ENCODE measurements at places on chromosomes 5 and 9.
A peak's percentile ranks its signal among the peaks of the same experiment; 100 is the strongest.

DNA sequence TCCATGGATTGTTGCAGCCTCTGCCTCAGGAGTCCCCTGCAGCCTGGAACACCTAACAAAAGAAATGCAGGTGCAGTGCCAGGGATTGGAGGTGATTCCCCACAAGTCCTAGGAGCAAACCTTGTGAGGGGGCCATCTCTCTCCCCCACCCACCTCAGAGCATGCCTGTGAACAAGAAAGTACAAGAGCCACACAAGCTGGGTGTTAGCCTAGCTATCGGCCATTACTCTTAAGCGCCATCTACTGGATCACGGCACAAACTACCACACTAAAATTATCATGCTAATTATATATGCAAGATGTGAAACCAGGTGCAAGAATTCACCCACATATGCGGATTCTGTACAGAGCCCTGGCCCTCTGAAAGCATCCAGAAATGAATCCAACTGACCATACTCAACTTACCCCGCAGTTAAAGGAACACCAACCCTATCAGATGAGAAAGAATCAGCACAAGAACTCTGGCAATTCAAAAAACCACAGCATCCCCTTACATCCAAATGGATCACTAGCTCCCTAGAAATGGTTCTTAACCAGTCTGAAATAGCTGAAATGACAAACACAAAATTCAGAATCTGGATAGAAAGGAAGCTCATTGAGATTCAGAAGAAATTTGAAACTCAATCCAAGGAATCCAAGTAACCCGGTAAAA lies 16.5 kb upstream of the PRSS3 start:
- peak; percentile 42 for DNase-seq

- no peak for DNase-seq
These were observed 57.0 kb upstream of the LIFR start for GRCh38 chr5:38613490-38613889.

GRCh38 chr5:170584450-170585058 lies 80.7 kb downstream of the KCNIP1 start:
- DNase-seq = no peak

GRCh38 chr5:101838435-101838834 lies 457.6 kb downstream of the SLCO4C1 start:
- DNase-seq = no peak

- no peak for DNase-seq
These were observed 4.3 kb downstream of the FOXB2 start for GRCh38 chr9:77023726-77024125.

DNA sequence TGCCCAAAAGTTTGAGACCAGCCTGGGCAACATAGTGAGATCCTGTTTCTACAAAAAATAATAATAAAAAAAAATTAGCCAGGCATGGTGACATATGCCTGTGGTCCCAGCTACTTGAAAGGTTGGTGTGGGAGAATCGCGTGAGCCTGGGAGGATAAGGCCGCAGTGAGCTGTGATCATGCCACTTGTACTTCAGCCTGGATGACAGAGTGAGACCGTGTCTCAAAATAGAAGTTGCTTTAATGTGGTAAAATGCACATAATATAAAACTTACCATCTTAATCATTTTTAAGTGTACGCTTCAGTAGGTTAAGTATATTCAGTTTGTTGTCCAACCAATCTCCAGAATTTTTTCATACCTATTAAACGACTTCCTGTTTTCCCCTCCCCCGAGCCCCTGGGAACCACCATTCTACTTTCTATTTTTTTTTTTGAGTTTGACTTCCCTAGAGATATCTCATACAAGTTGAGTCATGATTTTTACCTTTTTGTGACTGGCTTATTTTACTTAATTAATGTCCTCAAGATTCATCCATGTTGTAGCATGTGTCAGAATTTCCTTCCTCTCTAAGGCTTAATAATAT lies 120.1 kb upstream of the POC5 start:
- no peak for DNase-seq

DNA sequence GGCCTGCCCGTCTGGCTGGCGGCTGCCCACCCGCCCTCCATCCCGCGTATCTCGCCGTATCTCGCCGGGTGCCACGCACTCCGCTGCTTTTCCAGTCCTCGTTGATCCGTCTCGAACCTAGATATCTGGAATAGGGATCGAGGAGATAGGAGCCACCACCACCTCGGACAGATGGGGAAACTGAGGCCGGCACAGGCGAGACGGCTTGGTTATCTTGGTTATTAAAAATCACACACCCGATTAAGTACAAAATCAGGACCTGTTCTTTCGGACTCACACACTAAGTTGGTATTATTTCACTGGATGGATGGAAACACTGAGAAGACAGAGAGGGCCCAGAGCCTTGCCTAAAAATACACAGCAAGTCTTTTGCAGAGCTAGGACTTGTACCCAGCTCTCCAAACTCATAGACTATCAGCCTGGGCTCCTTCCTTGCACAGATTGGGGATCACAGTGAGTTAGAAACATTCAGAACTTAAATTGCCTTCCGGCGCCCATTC lies 678 bp downstream of the SLC26A2 start:
- no peak for DNase-seq

DNA sequence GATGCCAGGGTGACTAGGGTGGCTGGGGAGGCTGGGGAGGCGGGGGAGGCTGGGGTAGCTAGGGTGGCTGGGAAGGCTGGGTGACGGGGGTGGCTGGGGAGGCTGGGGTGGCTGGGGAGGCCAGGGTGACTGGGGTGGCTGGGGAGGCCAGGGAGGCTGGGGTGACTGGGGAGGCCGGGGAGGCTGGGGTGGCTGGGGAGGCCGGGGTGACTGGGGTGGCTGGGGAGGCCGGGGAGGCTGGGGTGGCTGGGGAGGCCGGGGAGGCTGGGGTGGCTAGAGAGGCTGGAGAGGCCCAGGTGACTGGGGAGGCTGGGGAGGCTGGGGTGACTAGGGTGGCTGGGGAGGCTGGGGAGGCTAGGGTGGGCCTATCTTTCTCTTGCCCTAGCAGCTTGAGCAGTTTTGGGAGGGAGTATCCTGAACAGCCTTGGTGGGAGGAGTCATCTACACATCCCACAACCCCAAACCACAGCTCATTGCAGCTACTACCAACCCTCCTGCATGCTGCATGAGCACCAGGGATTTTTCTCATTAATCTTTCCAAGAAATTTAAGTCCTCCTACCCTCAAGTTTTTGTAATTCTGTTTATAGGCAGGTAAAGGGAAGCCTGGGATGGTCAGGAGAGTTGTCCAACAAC lies 203.2 kb upstream of the IRX1 start:
- DNase-seq = no peak

GRCh38 chr9:23669776-23670175 lies 156.3 kb downstream of the ELAVL2 start:
- DNase-seq = no peak

GRCh38 chr5:157454273-157454672 lies 5.7 kb upstream of the NIPAL4 start:
- DNase-seq = no peak

- DNase-seq = no peak
These were observed 79.2 kb downstream of the DOCK2 start for GRCh38 chr5:169716287-169716686.

DNA sequence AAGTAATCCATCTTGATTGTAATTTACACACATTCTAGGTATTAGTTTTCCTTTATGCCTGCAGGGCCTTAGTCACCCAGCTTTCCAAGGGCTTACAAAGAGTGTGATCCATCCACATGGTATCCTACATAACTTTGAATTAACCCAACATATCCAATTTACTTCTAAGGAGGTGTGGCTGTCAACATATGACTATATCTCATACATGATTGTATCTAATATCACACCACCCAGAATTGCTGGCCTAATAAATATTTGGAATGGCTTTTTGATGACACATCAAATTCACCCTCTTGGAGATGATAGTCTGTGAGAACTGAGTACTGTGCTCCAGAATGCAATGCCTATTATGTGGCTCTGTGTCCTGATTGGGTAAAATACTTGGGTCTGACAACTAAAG lies 363.3 kb upstream of the GRIN3A start:
- no peak for DNase-seq

DNA sequence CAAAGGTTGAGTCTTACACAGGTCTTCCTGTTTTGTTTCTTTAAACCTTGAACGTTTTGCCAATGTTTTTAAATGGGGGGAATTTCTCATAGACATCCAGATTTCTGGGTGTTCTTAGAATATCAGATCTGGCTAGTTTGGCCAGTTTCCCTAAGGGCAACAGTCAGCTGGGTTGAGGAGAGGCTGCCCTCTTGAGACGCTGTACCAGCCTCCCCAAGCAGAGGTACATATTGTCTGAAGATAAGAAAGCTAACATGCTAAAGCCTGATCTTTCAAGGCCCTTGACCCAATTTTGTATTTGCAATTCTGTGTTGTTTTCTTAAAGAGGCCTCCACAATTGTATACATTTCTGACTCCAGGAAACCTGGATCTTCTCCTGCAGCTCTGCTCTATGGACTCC lies 21.9 kb upstream of the SH3GL2 start:
- no peak for DNase-seq

DNA sequence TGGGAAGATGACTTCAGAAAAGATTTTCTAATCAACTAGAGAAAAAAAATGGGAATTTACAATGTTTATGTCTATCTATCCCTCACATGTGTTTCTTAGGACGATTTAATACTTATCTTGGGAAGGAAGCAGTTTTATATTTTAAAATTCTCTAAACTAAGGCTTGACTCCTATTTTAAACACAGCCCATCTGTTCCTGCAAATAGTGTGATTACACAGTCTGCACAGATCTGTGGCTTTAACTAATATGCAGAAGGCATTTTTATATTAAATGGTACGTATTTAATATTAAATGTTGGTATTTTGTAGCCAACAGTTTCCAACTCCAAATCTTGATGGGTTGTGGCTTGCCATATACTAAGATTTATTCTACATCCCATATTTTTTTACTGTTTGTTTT lies 53.2 kb upstream of the EBF1 start:
- no peak for DNase-seq

GRCh38 chr9:131734781-131735180 lies 5.1 kb downstream of the RAPGEF1 start:
- no peak for DNase-seq

DNA sequence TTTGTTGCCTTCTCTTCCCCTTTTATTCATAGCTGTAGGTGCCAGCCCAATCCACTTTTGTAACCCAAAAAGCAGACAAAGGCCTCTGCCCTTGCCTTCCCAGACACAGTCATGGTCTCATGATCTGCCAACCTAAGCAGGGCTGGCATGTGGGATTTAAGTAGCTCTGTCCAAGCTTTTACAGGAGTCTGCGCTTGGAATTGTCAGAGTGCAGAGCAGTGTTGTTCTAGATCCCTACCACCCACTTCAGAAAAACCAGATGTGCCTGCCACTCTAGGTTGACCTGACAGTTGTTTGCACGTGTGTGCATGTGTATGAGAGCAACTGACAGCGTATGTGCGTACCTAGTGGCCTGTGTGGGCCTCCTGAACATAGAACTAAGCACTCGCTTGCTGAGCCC lies 87.8 kb upstream of the SPRY4 start:
- no peak for DNase-seq

DNA sequence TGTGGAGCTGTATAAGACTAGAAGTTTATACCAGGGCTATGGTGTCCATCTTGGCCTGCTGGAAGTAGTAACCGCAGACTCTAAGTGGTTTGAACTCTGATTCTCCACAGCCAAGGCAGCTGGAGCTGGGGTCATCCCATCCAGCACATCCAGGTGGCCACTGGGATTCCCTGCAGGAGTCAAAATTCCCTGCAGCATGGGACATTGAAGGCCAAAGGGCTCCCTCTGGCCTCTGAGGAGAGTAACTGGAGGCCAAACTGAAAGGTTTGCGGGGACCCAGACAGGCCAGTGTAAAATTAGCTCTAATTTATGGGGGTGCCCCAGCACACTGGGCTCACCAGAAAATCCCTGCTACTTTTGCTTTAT lies 12.2 kb upstream of the PRXL2C start:
- DNase-seq = no peak

DNA sequence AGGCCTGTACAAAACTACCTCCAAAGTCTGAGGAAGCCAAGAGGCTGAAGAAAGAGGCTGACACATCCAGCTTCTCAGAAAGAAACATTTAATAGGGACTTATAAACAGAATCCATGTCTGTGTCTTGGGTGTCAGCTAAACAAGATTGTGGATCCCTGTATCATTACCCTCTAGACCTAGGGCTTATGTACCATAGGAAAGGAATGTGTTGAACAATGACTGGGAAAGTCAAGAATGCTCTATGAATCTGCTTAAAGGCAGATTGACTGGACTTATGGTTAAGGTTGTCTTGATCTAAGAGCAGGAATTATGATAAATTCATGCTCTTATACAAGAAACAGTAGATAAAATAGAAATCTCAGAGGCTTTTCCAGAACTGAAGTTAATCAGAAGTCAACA lies 335.7 kb upstream of the RPS23 start:
- no peak for DNase-seq

DNA sequence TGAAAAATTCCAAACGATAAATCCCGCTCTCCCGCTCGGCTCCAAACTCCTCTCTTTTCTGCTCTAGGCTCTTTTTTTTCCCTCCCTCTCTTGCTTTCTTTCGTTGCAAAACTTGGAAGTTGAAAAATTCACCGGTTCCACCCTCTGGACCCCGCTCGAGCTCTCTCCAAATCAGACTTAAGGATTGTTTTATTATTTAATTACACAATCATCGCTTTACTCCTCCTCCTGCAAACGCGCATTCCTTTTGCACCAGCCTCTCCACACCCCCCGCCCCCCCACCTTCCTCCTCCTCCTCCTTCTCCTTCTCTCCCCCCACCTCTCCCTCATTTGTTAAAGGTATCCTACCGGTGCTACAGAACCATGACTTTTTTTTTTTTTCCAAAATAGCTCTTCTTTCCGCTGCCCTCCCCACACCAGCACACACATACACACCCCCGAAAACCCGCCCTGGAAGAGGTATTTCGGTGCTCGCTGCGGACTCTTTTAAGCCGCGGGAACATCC lies 535 bp upstream of the NFIB start:
- DNase-seq = no peak

DNA sequence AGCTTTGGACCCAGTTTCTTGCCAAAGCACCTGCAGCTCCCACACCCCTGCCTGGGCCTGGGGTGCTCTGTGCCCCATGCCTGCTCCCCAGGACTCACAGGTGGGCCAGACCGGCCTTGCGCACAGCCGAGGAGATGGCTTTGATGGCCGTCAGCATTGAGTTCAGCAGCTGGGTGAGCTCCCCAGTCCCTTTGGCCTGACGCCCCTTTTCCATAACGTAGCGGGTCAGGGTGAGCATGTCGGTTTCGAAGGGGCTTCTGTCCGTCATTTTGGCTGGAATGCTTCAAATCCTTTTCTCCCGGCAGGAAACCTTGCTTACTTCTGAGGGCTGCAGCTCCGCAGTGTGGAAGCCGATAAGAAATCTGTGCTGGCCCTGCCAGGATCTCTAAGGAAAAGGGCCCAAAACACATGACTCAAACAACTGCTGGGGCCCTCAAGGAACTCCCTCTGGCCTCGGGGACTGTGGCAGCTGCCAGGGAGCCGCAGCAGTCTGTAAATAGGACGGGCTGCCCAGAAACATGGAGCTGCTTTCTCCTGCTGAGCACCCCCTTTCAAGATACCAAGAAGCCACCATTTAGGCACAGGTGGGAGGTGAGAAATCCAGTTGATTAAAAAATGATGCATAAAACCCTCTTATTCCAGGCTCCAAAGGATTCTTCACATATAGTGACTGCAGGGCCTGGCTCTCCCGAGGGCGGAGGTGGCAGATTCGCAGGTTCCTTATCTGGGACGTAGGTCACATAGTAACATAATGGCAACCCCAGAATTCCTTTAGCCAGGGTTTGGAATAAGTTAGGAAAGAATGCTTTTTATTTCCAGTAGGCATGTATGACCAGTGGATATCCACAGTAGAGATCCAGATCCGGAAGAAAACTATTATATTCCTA lies at the start of gene FBP2:
Gene FBP2, minus strand, starts transcription at position 366 of the 887 bp plus-strand sequence. Its CDS starts 98 bp downstream, at position 268.
- DNase-seq = no peak
